Occipital lobe (tissue), 3 donors: ENCODE measurements at places on chromosomes 12 and 14.
A peak's percentile ranks its signal among the peaks of the same experiment; 100 is the strongest.

- DNase-seq: no peak
These were observed 249.7 kb upstream of the FBXO33 start for GRCh38 chr14:39681782-39682399.

- no peak for DNase-seq
These were observed 125.9 kb downstream of the PAPOLA start for GRCh38 chr14:96627811-96628775.

- DNase-seq: peak; percentile 59
These were observed 14.4 kb upstream of the MLXIP start for GRCh38 chr12:122064025-122064777.

DNA sequence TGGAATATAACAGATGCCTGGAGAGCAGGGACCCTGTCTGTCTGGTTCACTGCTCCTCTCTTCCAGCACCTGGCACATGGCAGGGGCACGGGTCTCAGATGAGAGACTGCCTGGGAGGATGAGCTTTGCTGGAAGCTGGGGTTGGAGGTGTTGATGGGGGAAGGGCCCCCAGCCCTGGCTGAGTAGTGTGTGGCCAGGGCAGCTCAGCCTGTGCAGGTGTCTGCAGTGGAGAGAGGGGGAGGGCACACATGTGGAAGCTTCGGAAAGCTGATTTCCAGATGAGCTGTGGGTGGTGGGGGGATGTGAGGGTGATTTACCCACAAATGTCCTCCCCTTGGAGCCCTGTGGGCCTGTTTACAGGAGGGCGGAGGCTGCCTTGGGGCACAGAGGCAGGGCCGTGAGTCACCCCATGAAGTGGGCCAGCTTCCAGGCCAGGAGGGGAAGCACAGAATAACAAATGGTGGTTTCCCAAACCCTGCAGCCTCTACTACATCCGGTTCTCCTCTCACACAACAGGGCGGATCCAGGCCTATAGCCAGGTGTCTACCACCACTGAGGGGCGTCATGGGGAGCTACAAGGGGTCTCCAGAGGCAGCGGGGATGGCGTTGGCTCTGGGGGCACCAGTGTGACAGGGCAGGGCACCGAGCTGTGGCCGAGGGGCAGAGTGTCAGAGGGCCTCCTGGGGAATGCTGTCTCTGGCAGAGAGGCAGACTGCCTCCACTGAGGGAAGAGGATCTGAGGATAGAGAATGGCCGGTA lies 11.0 kb downstream of the KRT7 start:
- no peak for DNase-seq

DNA sequence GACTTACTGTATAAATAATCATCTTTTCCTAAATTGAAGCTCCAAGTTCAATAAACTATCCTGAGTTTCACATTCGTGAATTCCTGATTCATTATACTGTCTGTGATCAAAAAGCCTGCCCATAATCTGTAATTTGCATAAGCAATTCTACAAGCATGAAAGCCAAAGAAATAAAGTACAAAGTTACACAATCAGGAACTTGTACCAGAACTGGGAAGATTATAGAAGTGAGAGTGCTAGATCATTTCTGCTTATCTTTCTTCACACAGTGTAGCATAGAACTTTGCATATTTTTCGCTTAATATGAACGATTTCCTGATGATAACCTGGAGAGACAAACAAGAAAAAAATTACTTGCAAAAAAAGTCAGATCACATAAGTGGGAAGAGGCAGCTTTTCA lies 308.2 kb downstream of the C12orf50 start:
- no peak for DNase-seq

DNA sequence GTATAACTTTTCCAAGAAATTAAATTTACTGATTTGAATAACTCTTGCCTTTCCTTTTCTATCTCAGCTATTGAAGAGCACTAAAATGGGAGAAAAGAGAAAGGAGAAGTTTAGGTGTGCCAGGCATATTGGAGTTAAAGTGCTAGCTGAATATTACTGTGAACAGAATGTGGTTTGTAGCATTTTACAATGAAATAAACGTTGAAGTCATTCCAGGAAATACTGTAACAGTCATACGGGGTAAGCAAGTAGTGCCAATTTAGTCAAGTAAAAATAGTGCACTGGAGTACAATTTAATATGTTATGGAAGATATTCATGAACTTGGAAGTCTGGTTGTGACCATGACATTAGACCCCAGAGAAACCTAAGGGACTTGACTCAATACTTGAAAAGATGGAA lies 62.1 kb downstream of the E2F7 start:
- no peak for DNase-seq

GRCh38 chr14:32022938-32023466 lies 54.1 kb upstream of the ARHGAP5 start:
- no peak for DNase-seq

GRCh38 chr12:117060929-117061305 lies 38.3 kb downstream of the TESC start:
- no peak for DNase-seq

DNA sequence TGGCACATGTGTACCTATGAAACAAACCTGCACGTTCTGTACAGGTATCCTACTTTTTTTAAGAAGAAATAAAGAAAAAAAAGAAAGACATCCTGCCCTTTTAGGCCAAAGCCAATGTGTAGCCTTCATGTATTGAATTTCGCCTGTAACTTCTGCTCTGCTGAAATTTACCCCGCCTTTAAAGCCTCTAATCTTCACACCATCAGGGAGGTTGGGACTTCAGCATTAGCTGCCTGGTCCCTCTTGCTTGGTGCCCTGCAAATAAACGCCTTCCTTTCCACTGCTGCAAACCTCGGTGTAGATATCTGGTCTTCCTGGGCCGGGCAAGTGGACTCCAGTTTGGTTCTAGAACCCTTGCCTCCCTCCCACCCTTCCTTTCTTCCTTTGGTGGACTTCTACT lies 2.6 kb upstream of the KRT71 start:
- DNase-seq: no peak

- no peak for DNase-seq
These were observed 417.2 kb upstream of the SYT1 start for GRCh38 chr12:78447373-78447772.
